ENCODE measurements at places on chromosomes 3 and 15. TPM values are rescaled to one million over a fixed set of nuclear protein-coding genes. Genes with fewer than 3 reads are reported as not detected.

DNA sequence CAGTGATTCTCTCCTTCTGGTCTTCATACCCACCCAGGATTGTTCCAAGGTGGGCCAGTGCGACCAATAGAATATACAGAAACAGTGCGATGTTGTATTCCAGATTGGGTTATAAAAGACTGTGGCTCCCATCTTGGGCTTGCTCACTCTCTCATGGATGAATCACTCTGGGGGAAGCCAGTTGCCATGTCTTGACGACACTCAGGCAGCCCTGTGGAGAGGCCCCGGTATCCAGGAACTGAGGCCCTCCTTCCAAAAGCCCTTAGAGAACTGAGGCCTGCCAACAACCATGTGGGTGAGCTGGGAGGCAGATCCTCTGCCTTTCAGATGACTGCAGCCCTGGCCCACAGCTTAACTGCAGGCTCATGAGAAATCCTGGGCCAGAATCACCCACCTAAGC, 57.2 kb downstream of the SH3GL3 start:
- H3K27me3 ChIP-seq: no peaks in the 10 kb centered on the region
- H3K36me3 ChIP-seq: no peaks in the 10 kb centered on the region
- no peak overlapping the region for H3K4me3 ChIP-seq

RPL14 gene
- 2,598 TPM for total RNA-seq

TIPIN gene
- 60.0 TPM for total RNA-seq

PIERCE2 gene
- not detected for total RNA-seq
